RPMI7951 (cell line): ENCODE measurements at places on chromosomes 4 and X. TPM values are rescaled to one million over a fixed set of nuclear protein-coding genes. Genes with fewer than 3 reads are reported as not detected.

Gene GJB1
- total RNA-seq = not detected in 2 replicates

Gene MSMO1
- total RNA-seq = 88.9 and 95.4 TPM in 2 replicates

Gene ADGRA3
- 12.4 and 12.9 TPM in 2 replicates for total RNA-seq

Gene INTU
- total RNA-seq = 2.1 and 2.6 TPM in 2 replicates

Gene FGFBP2
- total RNA-seq = 0.20 TPM in 1 of 2 replicates, not detected in the other

Gene TEX28
- not detected in 2 replicates for total RNA-seq

Gene GASK1B
- 0.98 and 1.2 TPM in 2 replicates for total RNA-seq
